ENCODE measurements at places on chromosomes 5 and 9.

DNA sequence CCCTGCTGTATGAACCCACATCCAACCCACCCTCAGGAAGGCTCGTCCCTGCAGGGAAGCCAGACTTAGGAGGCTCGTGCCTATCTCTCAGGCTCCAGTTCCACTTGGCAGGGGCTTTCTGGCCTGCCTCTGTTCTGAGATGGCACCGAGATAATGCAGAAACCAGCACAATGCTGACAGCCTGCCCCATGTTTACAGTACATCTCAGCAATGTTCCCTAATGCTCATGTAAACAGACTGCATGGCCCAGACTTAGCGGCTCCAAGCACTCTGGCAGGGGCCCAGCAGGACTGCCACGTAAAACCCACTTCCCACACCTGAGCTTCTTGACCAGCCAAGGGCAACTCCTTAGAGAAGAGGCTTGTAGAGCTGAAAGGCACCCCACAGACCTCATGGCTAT, 499.5 kb upstream of the BRINP1 start:
- no peak for DNase-seq

DNA sequence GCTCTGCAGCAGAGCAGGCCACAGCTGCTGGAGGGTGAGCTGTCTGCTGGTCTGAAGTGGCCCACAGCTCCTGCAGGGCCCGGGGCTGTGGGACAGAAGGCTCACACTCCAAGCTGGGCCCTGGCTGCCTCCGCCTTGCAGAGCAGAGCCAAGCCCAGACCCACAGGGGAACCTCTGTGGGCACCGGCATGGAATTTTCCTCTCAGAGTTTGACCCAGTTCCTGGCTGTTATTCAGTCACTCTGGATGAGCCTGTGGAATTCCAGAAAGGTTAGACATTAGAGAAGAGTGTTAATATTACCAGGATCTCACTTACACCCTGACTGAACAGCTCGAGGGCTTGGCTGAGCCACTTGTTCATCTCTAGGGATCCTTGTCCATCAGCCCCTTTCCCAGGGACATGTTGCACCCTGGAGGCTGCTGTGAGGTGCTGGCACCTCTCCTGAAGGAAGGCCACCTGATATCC, 17.5 kb downstream of the IL9 start:
- no peak for DNase-seq

- no peak for DNase-seq
Observed at GRCh38 chr9:92714787-92715487, 45.0 kb upstream of the IPPK start.

DNA sequence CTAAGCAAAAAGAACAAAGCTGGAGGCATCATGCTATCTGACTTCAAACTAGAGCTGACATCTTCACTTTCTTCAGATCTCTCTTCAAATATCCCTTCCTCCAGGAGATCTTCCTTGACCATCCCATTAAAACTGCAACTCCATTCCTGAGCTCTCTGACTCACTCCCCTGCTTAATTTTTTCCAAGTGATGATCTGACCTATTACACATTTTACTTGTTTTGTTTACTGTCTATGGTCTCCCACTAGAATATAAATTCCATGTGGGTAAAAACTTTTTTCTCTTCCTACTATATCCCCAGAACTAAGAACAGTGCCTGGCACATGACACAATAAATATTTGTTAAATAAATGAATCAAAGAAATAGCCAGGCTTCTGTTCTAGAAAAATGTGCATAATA, 87.5 kb downstream of the SLIT3 start:
- no peak for DNase-seq

GRCh38 chr9:2138646-2139045, 123.5 kb downstream of the SMARCA2 start:
- no peak for DNase-seq

Data from NCI-H187 treated with DMSO at 0.1 percent for 48 hours (cell line).